ENCODE measurements at places on chromosomes 2 and 18.

DNA sequence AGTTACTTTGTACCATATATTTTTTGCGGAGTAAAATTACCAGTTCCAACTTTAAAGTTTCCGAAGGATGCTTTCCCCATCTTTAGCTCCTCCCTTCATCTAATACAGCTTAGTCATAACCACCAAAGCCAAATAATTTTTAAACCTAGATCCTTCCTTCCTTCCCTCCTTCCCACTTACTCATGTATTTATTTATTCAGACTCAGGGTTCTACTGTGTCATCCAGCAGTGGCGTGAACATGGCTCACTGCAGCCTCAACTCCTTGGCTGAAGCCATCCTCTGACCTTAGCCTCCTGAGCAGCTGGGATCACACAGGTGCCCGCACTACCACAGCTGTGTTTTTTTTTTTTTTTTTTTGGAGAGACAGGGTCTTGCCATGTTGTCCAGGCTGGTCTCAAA, 4.4 kb downstream of the LPIN2 start:
- DNase-seq: no peak

GRCh38 chr2:235449568-235449967, 44.3 kb upstream of the AGAP1 start:
- DNase-seq: no peak

DNA sequence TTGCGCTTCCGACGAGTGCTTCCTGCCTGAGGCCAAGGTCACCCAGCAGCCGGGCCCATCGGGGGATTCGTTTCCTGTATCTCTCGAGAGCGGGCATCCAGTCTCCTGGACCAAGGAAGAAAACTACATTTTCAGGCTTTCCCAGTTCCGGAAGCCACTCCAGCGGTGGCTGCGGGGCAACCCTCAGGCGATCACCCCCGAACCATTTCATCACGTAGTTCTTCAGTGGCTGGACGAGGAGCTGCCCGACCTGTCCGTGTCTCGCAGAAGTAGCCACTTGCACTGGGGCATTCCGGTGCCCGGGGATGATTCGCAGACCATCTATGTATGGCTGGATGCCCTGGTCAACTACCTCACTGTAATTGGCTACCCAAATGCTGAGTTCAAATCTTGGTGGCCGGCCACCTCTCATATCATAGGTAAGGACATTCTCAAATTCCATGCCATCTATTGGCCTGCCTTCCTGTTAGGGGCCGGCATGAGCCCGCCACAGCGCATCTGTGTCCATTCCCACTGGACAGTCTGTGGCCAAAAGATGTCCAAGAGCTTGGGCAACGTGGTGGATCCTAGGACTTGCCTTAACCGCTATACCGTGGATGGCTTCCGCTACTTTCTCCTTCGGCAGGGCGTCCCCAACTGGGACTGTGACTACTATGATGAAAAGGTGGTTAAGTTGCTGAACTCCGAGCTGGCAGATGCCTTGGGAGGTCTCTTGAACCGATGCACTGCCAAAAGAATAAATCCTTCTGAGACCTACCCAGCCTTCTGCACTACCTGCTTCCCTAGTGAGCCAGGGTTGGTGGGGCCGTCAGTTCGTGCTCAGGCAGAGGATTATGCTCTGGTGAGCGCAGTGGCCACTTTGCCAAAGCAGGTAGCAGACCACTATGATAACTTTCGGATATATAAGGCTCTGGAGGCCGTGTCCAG, 1.0 kb downstream of the MARS2 start:
- no peak for DNase-seq

DNA sequence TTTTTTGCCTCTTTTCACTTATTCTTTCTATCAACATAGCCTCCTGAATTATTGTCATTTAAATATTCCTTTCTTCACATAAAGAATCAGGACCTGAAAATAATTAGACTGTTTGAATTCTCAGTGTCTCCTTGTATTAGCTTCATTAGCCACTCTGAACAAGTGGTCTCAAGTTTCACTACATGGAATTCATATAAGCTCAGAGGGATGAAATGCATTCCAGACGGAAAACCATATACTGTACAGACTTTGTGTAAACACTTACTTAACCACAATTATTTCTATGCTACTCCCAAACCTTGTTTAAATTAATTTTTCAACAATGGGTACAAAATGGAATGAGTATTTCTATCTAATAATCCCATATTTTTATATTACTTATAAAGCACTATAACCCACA, 53.4 kb downstream of the CHN1 start:
- no peak for DNase-seq

DNA sequence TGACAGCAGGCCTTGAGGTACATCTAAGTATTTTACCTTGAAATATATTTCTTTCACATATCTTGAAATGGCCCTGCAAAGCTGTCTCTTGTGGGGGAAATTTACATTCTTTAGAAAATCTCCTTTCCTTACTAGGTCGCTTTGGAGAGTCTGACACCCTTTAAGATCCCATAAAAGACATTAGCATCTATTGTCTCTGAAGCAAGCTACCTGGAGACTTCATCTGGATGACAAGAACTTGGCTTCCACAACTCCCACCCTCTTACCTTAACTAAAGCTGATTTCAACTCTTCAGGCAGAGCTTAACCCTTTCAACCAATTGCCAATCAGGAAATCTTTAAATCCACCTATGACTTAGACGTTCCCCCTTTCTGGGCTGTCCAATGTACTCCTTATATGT, 219.3 kb downstream of the PIEZO2 start:
- no peak for DNase-seq

DNA sequence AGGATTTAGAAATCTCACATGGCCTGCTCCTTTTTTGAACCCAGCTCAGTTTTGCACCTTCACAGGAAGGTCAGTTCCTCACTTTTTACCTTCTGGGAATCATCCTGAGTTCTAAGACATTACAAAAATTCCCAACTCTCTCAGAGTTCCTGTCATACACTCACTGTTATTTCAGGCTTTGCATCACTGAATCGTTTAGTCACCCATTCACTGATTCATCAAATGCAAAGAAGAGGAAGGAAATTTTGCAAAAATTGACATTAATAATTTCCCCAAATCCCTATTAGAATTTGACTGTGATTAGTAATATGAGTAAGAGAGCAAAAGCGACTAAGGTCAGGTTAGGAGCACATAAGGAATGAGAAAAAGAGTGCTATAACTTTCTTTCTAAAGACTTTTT, 197.5 kb downstream of the PDE1A start:
- DNase-seq: no peak

DNA sequence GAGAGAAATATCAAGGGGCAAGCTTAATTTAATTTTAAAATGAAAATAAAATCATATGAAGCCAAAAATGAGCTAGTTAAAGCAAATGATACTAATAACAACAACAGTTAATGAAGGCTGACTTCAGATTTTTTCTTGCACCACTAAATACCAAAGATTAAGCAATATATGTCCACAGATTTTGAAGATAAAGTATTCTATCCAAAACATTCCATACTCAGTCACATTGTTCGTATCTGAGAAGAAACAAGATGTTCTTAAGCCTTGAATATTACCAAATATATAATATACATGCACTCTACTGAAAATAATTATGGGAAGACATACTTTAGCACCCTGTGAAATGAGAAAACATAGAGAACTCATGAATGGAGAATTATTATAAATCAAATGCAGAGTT, 593.3 kb upstream of the SYT4 start:
- no peak for DNase-seq

- DNase-seq: no peak
Observed at GRCh38 chr18:8257851-8258434, 351.3 kb upstream of the RAB12 start.

- DNase-seq: no peak
Observed at GRCh38 chr2:171394164-171394740, 39.5 kb downstream of the METTL8 start.

DNA sequence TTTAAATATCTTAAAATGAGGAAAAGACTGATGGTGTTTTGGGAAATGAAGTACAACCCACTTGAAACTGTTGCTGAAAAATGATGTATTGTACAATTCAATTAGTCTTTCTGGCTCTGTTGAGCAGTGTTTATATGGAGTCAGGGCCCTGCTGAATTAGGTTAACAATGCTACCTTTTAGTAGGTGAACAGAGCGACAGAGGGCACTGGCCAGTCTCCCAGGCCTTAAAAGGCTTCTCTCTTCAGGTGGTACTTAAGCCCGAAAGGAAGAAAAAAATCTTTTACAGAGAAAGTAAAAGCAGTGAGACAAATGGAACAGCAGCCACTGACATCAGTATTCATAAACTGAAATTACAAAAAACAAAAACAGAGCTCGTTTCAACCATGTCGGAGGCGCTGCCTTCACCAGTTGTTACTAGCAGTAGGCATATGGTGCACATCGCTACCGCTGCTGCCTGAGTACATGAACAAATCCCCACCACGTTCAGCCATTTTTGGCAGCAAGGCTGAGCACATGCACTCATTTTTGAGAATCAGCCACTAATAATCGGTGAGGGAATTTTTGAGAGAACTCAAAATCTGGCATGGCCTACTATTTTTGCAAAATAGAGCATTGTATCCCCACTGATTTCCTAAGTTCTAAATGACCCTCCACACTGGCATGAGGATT, 91.8 kb downstream of the PLEKHM3 start:
- DNase-seq: no peak

GRCh38 chr2:83944191-83944590, 514.9 kb downstream of the SUCLG1 start:
- no peak for DNase-seq

DNA sequence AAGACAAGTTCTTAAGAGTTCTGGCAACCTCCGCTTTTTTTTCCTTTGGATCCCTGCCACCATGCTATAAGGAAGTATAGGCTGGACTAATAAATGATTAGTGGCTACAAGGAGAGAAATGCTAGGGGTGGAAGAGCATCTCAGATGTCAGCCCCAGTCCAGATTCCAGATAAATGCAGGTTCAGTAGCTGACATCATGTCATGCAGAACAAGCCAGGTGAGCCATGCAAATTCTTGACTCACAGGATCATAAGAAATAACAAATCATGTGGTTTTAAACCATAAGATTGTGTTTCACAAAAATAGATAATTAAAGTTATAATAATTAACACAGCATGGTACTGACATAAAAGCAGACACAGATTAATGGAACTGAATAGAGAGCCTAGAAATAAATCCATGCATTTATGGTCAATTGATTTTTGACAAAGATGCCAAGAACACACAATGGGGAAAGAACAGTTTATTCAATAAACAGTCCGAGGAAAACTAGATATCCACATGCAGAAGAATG, 152.9 kb upstream of the SESTD1 start:
- no peak for DNase-seq

DNA sequence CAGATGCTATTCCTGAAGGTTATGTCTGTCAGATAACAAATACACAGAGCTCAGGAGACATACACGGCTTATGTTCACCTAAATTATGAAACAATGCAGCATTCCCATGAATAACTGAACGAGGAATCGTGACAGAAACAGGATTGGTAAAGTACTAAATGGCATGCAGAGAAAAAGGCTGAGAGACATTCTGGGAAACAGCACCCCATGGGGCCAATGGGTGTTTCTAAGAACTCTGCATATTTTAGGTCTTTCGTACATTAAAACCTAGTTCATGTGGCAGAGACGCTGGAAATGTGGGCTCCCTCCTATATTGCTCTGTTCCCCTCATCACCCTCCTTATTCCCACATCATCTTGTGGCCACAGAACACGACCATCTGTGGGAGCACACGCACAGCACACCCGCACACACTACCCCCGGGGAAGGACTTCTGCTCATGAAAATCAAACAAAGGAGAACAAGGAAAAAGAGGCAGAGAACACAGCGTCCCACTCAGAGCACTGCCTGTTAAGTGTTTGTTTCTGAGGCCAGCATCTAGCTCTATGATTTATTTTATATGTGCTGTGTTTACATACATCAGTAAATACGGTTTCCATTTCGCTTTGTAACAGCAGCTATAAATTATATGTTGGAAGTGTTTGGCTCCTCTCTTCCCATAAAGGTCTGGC, 143.6 kb downstream of the AFF3 start:
- DNase-seq: no peak

DNA sequence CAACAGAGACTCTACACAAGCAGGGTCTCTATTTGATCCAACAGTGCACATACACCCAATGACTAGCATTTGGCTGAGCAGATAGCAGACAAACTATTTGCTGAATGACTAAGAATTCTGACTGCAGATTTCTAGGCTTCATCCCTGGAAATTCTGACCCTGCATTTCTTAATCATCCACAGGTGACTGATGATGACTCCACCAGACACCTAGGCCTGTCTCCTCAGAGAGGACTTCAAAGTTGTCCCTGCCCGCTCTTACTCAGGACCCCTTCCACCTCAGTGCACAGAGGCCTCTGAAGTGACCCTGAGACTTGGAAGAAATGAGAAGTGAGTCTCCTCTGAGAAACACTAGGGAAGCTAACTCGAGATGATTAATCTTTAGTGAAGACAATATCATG, 51.3 kb downstream of the SEPTIN10 start:
- no peak for DNase-seq

GRCh38 chr2:9071032-9071431, 67.5 kb upstream of the MBOAT2 start:
- DNase-seq: no peak

DNA sequence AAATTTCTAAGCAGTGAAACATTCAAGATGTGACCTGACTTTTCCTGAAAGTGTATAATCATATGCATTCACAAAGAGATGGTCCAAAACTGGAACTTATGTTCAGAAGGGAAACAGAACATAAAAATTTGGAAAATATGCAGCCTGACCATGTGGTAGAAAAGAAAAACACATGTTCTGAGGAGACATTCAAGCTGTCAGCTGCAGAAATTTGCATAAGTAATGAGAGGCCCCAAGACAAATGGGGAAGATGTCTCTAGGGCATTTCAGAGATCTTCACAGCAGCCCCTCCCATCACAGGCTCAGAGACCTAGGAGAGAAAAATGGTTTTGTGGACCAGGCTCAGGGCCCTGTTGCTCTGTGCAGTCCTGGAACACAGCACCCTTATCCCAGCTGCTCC, 123.8 kb downstream of the RPIA start:
- DNase-seq: no peak

All from stimulated activated CD8-positive, alpha-beta memory T cell treated with anti-CD3 and anti-CD28 coated beads, Interleukin-7, amount 100 ng/mL, for 4 hours (primary cell).